Heart right ventricle (tissue), 16 donors: ENCODE measurements at places on chromosomes 1 and 21. TPM values are rescaled to one million over a fixed set of nuclear protein-coding genes. Genes with fewer than 3 reads are reported as not detected.

- no peak overlapping the region for H3K27ac ChIP-seq
- no peaks in the 10 kb centered on the region for H3K36me3 ChIP-seq
- H3K4me1 ChIP-seq, result no peaks in the 10 kb centered on the region
- H3K4me3 ChIP-seq, result no peak overlapping the region
- DNase-seq, result no peak
- H3K27me3 ChIP-seq, result peaks cover 8% of the 10 kb centered on the region
These were observed 16.2 kb upstream of the LRP8 start for GRCh38 chr1:53343831-53344668.

GRCh38 chr21:36169470-36170128 is 13.0 kb downstream of the DOP1B start:
- no peak overlapping the region for H3K27ac ChIP-seq
- no peak for DNase-seq
- H3K4me3 ChIP-seq, result no peak overlapping the region
- H3K36me3 ChIP-seq, result no peaks in the 10 kb centered on the region
- no peaks in the 10 kb centered on the region for H3K27me3 ChIP-seq

GRCh38 chr1:227841096-227841495 is 25.6 kb downstream of the PRSS38 start:
- no peak for DNase-seq
- no peaks in the 10 kb centered on the region for H3K36me3 ChIP-seq
- no peaks in the 10 kb centered on the region for H3K27me3 ChIP-seq
- no peak overlapping the region for H3K27ac ChIP-seq

GRCh38 chr1:242470774-242471173 is 53.7 kb downstream of the PLD5 start:
- H3K27ac ChIP-seq, result no peak overlapping the region
- no peaks in the 10 kb centered on the region for H3K27me3 ChIP-seq
- H3K36me3 ChIP-seq, result no peaks in the 10 kb centered on the region
- H3K4me1 ChIP-seq, result no peaks in the 10 kb centered on the region
- H3K4me3 ChIP-seq, result no peak overlapping the region

GRCh38 chr1:15153842-15154479 is 414 bp downstream of the TMEM51 start:
- peak overlapping the region; percentile 86 for H3K27ac ChIP-seq
- H3K4me1 ChIP-seq, result peaks cover 33% of the 10 kb centered on the region
- H3K27me3 ChIP-seq, result no peaks in the 10 kb centered on the region
- H3K4me3 ChIP-seq, result peak overlapping the region; percentile 67

The NR5A2 gene
- 1.4 TPM for total RNA-seq

The TRIM63 gene
- total RNA-seq, result 241 TPM

- H3K4me1 ChIP-seq, result peaks cover 24% of the 10 kb centered on the region
- no peak overlapping the region for H3K27ac ChIP-seq
- DNase-seq, result no peak
- H3K4me3 ChIP-seq, result no peak overlapping the region
- H3K27me3 ChIP-seq, result peaks cover 45% of the 10 kb centered on the region
These were observed 2.5 kb upstream of the TNFRSF18 start for GRCh38 chr1:1208713-1209433.

DNA sequence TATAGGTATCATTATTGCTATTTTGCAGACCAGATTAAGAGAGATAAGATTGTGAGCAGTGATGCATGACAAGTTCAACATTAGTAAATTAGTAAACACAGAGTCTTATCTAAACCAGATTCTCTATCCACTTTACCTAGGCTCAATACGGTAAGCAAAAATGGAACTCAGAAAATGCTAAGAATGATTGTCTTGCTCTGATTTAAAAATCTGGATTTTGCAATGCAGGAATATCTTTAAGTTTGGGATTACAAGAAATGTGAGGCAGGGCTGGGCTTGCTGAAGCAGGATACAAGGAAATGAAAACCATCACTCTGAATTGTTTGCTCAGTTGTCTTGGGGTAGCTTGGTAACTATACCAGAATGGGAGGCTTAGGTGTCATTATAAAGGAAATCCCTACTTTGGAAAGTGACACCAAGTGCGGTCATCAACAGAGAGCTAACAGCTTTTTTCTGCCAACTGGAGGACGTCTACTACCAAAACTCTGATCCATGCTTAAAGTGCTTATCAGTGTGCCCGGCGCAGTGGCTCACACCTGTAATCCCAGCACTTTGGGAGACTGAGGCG is 332.7 kb upstream of the RUNX1 start:
- DNase-seq, result no peak
- no peak overlapping the region for H3K27ac ChIP-seq
- H3K4me1 ChIP-seq, result no peaks in the 10 kb centered on the region
- no peak overlapping the region for H3K4me3 ChIP-seq

DNA sequence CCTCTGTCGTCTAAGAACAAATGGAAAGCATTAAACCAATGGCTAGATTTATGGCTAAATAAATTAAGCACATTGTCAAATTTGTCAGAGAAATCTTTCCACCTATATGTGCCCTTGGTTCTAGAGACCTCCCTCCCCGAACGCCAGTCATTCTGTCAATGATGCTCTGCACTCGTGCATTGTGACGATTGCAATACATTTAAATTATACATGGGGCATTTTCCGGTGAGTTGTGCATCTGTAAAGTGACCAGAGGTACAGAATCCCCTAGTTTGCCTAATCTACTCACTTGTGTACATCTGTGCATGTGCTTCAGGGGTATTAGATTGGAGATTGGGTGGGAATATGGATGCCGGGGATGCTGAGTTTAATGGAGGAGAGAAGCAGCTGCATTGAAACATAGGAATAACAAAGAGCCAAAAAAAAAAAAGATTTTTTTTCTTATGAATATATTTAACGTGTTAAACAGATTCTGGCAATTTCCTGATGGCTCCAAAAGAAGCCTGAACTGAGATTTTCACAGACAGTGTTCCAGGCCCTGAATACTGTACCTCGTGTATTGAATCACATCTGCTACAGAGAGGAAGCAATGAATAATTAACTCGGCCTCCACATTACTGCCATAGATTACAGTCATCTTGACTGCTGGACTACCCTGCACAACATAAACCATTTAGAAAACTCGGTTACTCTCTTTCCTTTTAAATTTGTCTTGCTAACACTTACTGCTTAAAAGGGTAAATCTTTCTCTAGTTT is 149.0 kb upstream of the C1orf87 start:
- no peaks in the 10 kb centered on the region for H3K4me1 ChIP-seq
- no peak overlapping the region for H3K4me3 ChIP-seq
- H3K36me3 ChIP-seq, result no peaks in the 10 kb centered on the region
- H3K27me3 ChIP-seq, result no peaks in the 10 kb centered on the region

The OLFML2B gene
- total RNA-seq, result 1.1 TPM

The KCNA2 gene
- total RNA-seq, result 0.75 TPM

The TIAM1 gene
- total RNA-seq, result 1.9 TPM

The TPTE gene
- not detected for total RNA-seq

The RGS16 gene
- 1.0 TPM for total RNA-seq

The LPAR3 gene
- total RNA-seq, result 17.0 TPM

The SETDB1 gene
- total RNA-seq, result 14.5 TPM

The DENND2D gene
- total RNA-seq, result 0.64 TPM

GRCh38 chr1:48061162-48062136 is 64.3 kb upstream of the TRABD2B start:
- no peak overlapping the region for H3K4me3 ChIP-seq
- H3K27me3 ChIP-seq, result peaks cover 45% of the 10 kb centered on the region
- H3K27ac ChIP-seq, result no peak overlapping the region
- DNase-seq, result no peak

The AADACL3 gene
- total RNA-seq, result not detected

GRCh38 chr1:240965581-240966091 is 353.7 kb upstream of the GREM2 start:
- no peak overlapping the region for H3K27ac ChIP-seq
- H3K27me3 ChIP-seq, result no peaks in the 10 kb centered on the region
- H3K4me3 ChIP-seq, result no peak overlapping the region
- no peaks in the 10 kb centered on the region for H3K36me3 ChIP-seq
- H3K4me1 ChIP-seq, result no peaks in the 10 kb centered on the region

The SPRR1B gene
- total RNA-seq, result not detected

- no peak overlapping the region for H3K4me3 ChIP-seq
- no peaks in the 10 kb centered on the region for H3K27me3 ChIP-seq
- H3K4me1 ChIP-seq, result no peaks in the 10 kb centered on the region
- H3K27ac ChIP-seq, result no peak overlapping the region
- no peak for DNase-seq
These were observed 163.8 kb downstream of the FAF1 start for GRCh38 chr1:50796272-50796671.

The TTC24 gene
- not detected for total RNA-seq

- no peak for DNase-seq
- H3K4me1 ChIP-seq, result peaks cover 8% of the 10 kb centered on the region
- no peak overlapping the region for H3K27ac ChIP-seq
- H3K27me3 ChIP-seq, result no peaks in the 10 kb centered on the region
- no peak overlapping the region for H3K4me3 ChIP-seq
These were observed 14.3 kb downstream of the NADK start for GRCh38 chr1:1763657-1764621.

DNA sequence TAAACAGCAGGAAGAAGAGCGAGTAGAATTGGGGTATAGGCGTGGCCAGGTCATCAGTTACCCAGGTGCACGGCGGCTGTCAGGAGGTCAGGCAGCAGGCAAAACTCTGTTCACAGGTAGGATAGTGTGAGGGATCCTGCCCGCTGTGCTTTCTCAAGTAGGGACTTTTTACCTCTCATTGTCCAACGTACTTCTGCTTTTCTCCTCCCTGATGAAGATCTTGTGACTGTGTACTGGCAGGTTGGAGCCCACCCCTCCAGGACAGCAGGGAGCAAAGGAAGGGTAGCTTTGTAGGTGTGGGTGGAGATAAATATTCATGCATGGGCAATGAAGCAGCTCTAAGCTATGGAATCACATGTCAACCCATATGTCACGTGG is 373.5 kb downstream of the KIF26B start:
- no peaks in the 10 kb centered on the region for H3K36me3 ChIP-seq
- no peak overlapping the region for H3K27ac ChIP-seq
- DNase-seq, result no peak

DNA sequence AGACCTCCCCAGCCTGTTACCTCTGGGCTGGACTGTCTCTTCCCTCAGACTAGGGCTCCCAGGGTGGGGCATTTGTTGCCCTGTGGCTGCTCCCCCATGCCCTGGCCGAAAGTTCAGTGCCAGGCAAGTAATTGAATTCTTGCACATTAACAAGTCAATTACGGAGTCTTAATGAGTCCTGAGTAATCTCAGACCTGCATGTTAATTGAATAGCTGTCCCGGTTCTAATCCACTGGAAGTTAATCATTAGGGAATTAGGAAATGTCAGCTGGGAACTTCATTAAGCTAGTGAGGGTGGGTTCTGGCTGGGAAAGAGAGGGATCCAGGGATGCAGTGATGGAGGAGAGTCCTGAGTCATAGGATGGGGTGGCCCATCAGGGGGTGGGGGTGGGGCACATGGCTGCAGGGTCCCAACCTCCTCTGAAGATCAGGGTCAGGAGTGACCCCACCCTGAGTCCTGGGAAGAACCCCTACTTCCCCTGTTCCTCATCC is 47.1 kb upstream of the CSF3R start:
- no peaks in the 10 kb centered on the region for H3K36me3 ChIP-seq
- H3K4me3 ChIP-seq, result no peak overlapping the region
- no peak overlapping the region for H3K27ac ChIP-seq
- no peaks in the 10 kb centered on the region for H3K4me1 ChIP-seq

DNA sequence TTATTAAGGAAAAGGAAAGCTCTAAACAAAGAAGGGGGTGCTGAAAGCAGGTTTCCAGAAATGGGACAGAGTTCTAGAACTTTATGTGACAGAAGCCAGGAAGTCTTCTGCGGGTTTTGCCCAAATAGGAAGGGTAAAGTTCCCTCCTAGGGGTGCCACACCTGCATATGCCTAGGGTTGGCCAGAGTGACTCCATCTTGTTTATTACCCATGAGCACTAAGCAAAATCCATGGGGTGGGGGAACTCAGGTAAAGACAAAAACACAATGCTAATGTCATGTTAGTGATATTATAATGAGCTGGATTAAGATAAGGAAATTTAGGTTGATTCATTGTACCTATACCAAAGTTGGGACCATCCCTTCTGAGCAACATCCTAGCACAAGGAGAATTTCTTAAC is 1132.7 kb downstream of the KCNT2 start:
- no peak for DNase-seq
- no peak overlapping the region for H3K4me3 ChIP-seq
- H3K27ac ChIP-seq, result no peak overlapping the region
- no peaks in the 10 kb centered on the region for H3K36me3 ChIP-seq

- no peak overlapping the region for H3K27ac ChIP-seq
- H3K36me3 ChIP-seq, result no peaks in the 10 kb centered on the region
- no peak overlapping the region for H3K4me3 ChIP-seq
- no peaks in the 10 kb centered on the region for H3K27me3 ChIP-seq
- H3K4me1 ChIP-seq, result no peaks in the 10 kb centered on the region
These were observed 202.9 kb downstream of the TBX15 start for GRCh38 chr1:118785246-118785645.

DNA sequence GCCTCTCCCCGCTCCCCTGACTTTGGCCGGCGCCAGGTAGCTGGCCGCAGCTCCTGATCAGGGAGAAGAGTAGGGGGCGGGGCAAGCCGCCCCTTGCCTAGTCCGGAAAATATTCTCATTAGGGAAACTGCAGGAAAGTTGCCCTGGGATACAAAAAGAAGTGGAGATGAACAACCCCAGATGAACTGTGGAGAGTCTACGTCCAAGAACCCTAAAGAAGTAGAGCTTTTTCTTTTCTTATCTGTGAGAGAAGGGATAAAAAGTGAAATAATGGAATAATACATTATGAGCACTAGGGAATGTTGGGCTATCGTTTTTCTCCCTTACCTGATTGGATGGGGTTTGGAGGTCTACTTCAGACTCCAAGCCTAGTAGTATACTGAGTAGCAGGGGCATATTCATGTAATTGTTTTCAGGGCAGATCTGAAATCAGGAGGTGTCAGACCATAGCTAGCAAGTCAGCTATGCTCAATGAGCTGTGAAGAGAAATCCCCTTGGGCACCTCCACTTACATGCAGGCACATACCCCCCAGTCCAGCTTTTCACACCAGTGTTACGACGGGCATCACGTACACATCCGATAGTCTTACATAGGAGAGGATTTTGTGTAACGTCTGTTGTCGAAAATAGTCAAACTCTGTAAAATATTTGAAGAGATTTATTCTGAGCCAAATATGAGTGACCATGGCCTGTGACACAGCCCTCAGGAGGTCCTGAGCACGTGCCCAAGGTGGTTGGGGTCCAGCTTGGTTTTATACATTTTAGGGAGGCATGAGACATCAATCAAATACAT is 1.7 kb upstream of the DUSP10 start:
- H3K4me3 ChIP-seq, result peak overlapping the region; percentile 67
- H3K36me3 ChIP-seq, result peaks cover 8% of the 10 kb centered on the region
- H3K27ac ChIP-seq, result peak overlapping the region; percentile 99
- H3K27me3 ChIP-seq, result no peaks in the 10 kb centered on the region
- no peak for DNase-seq

The INSRR gene
- total RNA-seq, result 0.05 TPM

GRCh38 chr1:31483012-31483946 is 70.3 kb downstream of the SERINC2 start:
- peaks cover 30% of the 10 kb centered on the region for H3K4me1 ChIP-seq
- H3K4me3 ChIP-seq, result no peak overlapping the region
- H3K27me3 ChIP-seq, result no peaks in the 10 kb centered on the region
- H3K27ac ChIP-seq, result no peak overlapping the region
- peak; percentile 12 for DNase-seq
